SHP77 treated with DMSO at 0.1 percent for 48 hours (cell line): ENCODE measurements at places on chromosomes 5 and 9.

DNA sequence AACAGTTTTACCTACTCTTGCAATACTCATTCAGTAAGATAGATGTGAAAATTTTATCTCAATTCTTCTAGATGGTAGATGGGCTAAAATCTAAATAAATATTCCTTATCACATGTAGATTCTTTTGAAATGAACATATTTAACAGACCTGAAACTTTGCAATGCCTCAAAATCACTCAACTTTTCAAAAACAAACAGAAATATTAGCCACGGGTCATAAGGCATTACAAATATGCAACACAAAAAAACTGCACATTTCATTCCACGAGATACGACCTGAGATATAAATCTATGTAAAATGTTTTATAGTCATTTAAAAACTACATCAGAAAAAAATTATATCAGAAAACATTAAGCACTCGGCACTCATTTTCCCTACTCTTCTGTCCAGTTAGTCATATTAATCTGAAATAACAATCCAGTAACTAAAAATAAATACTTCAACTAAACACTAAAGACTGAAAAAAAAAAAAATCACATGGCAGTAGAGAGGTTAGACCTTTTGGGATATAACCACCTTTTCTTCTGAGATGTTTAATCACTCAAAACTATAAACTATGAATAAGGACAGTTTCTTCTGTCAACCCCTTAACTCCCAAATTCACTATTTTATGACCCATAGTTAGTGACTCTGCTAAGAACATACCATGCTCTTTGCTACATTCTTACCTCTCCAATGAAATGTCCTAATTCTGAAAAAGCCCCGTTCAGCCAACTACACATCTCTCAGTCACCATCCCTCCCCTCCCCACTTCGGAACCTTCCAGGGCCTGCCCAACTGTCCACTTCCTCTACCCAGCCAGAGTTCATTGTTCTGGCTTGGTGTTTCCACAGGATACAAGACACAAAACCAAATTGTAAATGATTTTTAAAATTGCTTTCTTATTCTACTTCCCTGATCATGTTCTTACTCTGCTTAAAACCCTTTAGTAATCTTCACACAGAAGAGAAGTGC, 6.4 kb downstream of the HOMER1 start:
- no peak for DNase-seq

DNA sequence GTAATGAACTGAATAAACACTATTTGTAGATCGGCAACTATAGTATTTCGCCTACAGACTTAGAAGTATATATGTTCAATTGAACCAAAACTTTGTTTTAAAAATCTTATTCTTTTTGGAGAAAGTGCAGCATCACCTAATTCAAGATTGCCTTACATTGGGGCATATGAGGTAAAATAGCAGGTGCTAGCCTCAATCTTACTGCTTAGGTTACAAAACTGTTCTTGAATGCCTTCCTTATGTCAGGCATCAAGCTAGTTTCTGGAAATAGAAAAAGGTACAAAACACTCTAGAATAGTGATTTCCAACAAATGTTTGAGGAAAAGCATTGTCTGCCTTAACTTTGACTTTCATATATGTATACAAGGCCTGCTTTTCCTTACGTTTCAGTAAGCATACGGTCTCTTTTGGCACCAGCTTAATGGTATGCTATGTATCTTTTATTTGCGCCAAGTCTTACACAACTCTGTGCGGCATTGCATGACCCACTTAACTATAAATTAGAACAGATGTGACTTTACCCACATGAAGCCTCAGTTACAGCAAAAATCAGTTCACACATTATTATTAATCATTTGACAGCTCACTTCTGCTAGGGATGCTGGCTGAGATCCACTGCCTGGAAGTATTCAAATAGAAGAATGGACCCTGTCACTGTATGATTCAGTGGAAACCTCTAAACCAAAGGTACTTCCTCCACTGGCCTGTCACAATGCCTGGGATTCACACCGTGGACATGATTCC, 174.1 kb downstream of the PRELID2 start:
- no peak for DNase-seq

DNA sequence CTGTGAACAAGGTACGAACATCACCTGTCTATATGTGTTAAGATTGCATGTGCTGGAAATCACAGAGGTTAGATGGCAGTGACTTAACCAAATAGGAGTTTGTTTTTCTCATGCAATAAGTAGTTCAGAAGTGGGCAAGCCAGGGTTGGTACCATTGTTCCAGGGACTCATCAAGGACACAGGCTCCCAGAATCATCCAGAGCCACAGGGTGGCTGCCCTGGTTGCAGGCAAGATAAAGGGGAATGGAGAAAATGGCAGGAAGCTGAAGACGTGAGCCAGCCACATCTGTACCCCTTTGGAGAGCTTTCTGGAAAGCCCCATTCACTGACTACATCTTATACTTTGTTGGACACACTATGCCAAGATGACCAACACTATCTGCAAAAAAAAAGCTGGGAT, 126.0 kb upstream of the IL12B start:
- no peak for DNase-seq

- no peak for DNase-seq
Observed at GRCh38 chr9:98865284-98865875, 57.9 kb downstream of the GALNT12 start.

DNA sequence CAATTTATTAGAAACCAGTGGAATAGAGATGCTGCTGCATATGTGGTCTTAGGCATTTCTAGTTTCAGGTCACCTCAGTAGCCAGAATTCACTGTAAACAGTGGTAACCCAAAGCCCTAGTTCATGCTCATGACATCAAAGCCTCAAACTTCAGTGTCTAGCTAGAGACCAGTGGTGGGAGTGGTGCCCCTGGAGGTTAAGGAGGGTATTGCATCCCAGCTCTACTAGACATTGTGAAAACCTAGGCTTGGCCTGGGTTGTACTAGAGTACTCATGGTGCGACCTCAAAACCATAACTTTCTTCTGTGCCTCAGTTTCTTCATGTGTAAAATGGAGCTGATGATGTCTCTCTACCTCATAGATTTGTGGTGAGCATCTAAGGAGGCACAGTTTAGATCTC, 18.8 kb downstream of the COL5A1 start:
- no peak for DNase-seq

DNA sequence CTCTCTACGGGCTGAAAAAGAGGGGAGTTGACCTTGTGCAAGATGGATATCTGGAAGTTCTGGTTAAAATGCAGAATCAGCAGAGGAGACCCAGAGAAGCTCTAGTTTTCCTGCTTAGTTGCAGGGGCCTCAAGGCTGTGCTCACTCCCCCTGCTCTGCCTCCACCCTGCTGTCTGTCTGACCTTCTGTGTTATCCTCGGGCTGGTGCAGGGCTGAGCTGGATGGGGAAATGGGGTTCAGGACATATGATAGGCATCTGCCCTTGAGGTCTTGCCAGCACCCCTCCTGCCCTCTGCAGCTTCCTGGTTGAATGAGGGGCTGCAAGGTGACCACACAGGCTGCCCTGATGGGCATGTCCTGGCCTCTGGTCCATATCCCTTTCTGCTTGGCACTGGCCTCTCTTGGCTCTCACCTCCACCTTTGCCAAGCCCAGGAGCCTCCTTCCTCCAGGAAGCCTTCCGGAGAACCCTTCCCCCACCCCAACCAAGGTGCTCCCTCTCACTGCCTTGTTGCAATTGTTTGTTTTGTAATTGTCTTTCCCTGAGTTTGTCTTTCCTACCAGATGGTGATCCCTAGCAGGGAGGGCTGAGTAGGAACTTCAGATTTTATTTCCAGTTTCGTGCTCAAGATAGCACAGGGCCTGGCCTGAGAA, 1.3 kb downstream of the TMEM268 start:
- DNase-seq, result no peak

GRCh38 chr5:133932441-133933168, 35.8 kb downstream of the C5orf15 start:
- no peak for DNase-seq

- DNase-seq, result no peak
Observed at GRCh38 chr5:169153405-169153804, 147.5 kb downstream of the SLIT3 start.
